ENCODE measurements at places on chromosomes 16 and 17.

DNA sequence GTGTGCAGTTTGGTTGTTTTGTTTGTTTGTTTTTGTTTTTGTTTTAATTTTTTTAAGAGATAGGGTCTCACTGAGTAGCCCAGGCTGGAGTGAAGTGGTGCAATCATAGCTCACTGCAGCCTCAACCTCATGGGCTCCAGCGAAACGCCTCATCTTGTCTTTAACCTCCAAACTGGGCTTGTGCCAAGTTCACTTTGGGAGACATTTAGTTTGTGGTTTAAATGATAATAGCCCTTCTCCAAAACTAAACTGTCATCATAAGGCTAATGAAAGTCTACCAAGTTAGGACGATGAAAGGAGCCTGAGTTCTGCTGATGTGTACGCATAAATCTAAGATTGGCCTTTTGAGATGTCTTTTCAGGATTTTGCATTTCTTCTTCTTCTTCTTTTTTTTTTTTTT lies 6.5 kb upstream of the CARD14 start:
- DNase-seq = no peak

DNA sequence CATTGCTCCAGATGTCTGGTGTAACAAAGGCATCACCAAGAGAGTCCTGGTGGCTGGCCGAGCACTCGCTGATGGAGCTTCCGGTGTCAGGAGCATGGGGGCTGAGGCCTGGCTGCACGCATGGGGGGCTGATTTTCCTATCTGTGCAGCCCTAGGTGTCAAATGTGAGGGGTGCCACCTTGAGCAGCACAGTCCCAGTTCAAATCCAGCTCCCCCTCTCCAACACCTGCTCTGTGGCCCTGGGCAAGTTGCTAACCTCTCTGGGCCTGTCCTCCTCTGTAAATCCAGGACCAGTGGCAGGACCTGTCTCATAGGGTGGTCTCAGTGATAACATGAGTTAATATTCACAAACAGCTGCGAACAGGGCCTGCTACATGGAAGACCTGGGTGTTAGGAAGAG lies 12.9 kb downstream of the ENPP7 start:
- no peak for DNase-seq

- no peak for DNase-seq
Observed at GRCh38 chr17:17810084-17810894, 26.5 kb downstream of the SREBF1 start.

- DNase-seq = no peak
Observed at GRCh38 chr17:41393826-41394225, 3.6 kb downstream of the KRT31 start.

- no peak for DNase-seq
Observed at GRCh38 chr17:78831688-78832540, 8.7 kb downstream of the USP36 start.

DNA sequence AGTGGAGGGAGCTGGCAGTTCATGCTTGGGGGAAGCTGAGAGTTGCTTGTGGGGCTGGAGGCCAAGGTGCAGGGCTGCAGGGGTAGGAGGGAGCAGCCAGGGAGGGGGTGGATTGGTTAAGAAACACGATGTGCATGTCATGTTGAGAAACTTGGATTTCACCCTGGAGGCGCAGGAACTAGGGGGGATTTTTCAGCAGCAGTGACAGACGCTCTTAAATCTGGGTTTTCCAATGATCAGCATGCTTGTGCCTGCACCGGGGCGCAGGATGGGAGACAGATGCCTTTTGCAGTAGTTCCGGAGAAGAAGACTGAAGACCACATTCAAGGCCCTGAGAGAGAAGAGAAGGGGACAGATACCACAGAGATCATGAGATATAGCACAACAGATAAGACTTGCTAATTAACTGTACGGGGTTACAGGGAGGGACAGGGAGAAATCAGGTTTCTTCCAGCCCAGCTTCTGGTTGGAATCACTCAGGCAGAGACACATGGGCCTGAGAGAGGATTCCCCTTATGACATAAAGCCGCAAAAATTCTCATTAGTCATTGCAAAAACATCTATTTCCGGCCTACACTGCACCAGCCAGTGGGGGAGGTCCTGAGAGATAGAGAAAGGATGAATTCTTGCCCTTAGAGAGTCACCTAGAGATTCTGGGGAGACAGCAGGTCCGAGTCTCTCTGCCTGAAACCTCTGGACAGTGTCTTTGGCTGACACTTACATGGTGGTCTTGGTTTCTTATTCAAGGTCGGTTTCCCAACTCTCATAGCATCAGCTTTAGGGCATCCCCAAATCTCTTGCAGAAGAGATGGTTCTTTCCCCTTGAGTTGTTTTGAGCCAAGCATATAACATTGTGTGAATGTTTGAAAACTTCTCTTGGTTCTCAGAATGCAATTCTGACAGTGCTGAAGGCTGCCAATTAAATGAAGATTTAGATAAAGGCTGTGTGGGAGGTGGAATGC lies 27.1 kb downstream of the CDH13 start:
- DNase-seq = peak; percentile 79

GRCh38 chr16:1192384-1193073 lies 32.5 kb downstream of the TPSG1 start:
- no peak for DNase-seq

- DNase-seq = peak; percentile 2
Observed at GRCh38 chr16:62225675-62226074, 189.4 kb upstream of the CDH8 start.

Measured in CD4-positive, alpha-beta T cell treated with Interleukin-17A for 1 hour (primary cell).